ENCODE measurements at places on chromosomes 6 and 20. TPM values are rescaled to one million over a fixed set of nuclear protein-coding genes. Genes with fewer than 3 reads are reported as not detected.

DNA sequence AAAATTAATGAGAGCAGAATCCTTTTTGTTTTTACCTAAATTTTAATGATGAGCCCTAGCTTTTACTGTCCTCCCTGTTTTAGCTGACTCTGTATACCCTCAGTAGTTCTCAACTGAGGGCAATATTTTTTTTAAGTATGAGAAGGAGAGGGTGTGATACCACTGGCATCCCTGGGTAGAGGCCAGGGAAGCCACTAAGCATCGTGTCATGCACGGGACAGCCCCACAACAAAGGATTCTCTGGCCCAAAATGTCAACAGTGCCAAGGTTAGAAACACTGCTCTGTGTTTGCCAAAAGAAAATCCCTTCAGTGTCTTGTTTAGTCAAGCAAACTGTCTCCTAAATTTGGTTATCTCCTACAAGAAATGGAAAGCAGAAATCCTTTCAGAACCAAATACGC lies 210.4 kb downstream of the KCNQ5 start:
- no peak for DNase-seq

Gene HAO1
- total RNA-seq: not detected

Gene ZHX3
- 34.2 TPM for total RNA-seq

GRCh38 chr20:24939036-24939435 lies 10.0 kb upstream of the CST7 start:
- DNase-seq: no peak

GRCh38 chr20:20436689-20437088 lies 68.8 kb downstream of the INSM1 start:
- DNase-seq: no peak
